ENCODE measurements at places on chromosomes 16 and 17.

DNA sequence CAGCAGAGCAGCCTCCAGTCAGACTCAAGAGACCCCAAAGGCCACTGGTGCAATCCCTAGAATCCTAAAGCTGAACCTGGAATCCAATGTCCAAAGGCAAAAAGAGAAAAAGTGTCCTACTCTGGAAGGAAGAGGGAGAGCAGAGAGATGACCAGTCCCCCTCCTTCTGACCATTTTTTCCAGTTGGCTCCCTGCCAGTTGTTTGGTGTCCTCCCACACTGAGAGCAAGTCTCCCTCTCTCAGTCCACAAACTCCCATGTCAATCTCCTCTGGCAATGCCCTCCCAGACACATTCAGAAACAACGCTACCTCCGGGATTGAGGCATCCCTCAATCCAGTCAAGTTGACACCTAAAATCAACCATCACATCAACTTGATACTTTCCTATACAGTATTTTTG, 4.3 kb upstream of the CLEC19A start:
- no peak for DNase-seq

GRCh38 chr17:67642488-67642887, 75.2 kb upstream of the NOL11 start:
- DNase-seq: no peak

- no peak for DNase-seq
Observed at GRCh38 chr17:17422217-17422610, 54.6 kb upstream of the MED9 start.

DNA sequence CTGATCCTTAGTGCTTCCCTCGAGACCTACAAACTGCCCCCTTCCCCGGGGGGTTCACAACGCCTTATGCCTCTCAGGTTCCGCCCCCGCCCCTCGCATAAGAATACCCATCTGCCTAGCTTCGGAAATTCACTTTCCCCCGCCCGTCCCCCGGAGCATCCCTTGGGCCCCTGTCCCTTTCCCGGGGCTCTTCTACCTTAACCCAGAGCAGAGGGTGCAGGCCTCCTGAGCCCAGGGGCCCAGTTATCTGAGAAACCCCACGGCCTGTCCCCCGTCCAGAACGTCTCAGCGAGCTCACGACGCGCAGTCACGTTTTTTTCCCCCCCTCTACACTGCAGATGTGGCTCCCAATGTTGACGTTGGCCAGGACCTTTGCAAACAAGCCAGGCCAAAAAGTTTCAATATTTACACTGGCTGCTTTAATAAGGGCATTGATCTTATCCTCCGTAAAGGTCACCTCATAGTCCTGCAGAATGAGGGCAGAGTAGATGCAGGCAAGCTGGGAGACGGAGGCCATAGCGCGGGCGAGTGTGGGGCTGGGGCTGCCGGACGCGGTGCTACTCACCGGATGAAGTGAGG, 1.4 kb upstream of the NBR1 start:
- peak; percentile 12 for DNase-seq

- DNase-seq: no peak
Observed at GRCh38 chr17:40857535-40857934, 9.5 kb downstream of the KRT12 start.

- DNase-seq: no peak
Observed at GRCh38 chr17:41803049-41804020, 8.4 kb downstream of the P3H4 start.

DNA sequence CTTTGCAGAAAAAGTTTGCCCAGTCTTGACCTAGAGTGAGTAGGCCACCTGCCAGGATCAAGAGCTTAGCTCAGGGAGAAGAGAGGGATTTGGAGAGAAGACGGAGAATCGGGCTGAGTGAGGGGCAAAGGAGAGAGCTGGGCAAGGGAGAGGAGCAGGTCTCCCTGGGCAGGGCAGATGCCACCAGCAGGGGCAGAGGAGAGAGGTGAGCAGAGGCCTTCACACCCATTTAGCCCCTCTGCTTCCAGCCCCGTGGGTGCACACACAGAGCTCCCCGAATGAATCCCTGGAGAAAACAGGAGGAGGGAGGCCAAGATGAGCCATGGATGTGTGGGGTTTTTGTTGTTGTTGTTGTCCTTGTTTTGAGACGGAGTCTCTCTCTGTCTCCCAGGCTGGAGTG, 29.2 kb downstream of the TBX4 start:
- no peak for DNase-seq

GRCh38 chr16:27464626-27465482, 62.9 kb downstream of the IL21R start:
- DNase-seq: no peak

DNA sequence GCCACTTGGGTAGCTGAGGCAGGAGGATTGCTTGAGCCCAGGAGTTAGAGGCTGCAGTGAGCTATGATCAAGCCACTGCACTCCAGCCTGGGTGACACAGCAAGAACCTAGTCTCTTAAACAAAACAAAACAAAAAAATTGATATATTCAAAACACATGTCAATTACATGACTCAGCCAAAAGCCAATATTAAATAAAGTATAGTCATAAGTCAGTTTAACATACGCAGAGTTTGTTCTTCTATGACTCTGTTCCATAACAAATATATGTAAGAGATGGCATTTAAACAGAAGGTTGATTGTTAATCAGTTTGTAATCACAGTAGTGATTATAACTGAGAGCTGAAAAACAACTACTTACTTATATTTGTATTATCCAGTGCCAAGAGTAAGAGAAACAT, 106.5 kb downstream of the CDH8 start:
- no peak for DNase-seq

DNA sequence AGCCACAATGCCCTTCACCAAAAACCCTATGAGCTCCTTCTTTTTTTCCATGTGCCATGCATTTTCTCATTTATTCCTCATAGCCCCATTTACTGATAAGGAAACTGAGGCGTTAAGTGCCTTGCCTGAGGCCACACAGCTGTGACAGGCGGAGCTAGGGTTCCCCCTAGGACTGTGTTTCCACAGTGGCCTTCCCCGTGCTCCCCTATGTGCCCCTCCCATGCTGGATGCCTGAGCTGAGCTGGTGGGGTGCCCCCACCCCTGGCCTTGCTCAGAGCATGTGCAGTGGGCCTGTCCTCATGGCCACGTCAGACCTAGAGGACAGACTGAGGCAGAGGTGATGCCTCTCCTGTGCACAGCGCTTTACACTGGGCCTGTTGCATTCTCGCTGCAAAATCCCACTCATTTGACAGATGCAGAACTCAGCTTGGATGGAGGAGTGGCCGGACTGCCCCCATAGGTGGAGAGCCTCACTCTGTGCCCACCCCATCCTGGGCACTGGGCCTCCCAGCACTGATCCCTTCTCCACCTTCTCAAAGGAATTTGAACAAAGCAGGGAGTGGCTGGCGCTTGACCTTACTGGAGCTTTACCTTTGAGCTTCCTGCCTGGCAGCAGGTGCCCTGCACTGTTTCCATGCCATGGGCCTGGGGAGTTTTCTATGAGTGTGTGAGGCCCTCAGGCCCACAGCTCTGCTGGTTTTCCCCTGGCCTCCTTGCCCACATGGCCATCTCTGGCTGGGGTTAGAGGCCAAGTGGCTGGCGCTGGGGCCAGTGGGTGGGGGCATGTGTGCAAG, 2.6 kb downstream of the MAP2K3 start:
- DNase-seq: no peak

- no peak for DNase-seq
Observed at GRCh38 chr16:85750146-85750826, 610 bp downstream of the C16orf74 start.

GRCh38 chr16:69039333-69039941, 66.0 kb upstream of the HAS3 start:
- DNase-seq: no peak
